SJSA1 (cell line): ENCODE measurements at places on chromosomes 6 and 20.

DNA sequence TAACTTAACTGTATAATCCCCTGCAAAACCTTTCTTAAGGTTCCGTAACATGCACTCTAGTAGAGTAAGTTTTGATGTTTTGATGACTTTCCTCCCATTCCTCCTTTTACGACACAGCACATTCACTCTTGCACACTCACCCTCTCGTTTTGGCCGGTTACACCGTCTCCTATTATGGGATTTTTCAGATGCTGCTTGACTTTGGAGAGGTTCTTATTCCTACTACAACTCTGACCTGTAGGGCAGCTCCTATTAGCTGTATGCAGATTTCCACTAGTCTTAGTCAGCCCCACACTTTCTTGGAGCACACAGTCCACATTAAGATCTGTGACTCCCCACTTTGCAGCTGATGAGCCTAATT lies 223.7 kb upstream of the SYNCRIP start:
- no peak for DNase-seq

DNA sequence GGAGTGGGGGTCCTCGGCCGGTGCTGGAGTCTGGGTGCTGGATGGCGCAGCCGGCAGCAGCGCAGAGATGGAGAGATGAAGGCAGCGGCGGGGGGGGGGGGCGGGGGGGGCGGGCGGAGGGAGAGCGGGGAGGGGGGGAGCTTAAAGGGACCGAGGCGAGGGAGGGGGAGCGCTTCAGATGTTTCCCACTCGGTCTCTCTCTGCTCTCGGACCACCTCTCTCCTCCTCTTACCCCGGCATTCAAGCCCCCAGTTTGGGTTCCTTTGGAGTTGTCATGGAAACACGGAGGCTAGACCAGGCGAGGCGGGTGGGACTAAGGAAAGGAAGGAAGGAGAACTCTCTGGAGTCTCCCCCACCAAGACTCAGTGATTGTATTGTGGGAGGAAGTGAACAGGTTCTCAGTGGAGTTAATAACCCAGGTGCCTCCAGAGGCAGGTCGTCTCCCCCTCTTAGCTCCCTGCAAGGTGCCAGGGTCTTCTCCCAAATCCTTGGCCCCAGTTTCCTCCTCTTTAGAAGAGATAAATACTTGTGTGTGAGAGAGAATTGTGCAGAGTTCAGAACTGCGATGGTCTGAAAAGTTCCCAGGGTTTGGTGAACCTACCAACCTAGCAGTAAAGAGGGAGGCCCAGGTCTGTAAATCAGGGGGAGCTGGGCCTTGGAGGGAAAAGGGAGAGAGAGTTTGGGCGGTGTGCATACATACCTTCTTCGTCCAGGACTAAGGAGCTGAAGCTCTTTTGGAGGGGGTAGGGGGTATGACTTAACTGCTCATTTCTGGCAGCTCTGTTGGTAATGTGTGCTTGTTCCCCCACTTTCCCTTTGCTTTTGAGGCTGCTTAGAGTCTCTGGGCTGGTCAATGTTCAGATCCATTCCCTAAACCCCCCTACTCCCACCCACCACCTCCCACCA lies at the start of gene PRRT1:
Gene PRRT1, minus strand, starts transcription at position 77 of the 906 bp plus-strand sequence. CDS start 112 bp downstream, outside the sequence.
- no peak for DNase-seq

- no peak for DNase-seq
Observed at GRCh38 chr20:56382696-56383095, 9.3 kb downstream of the AURKA start.

DNA sequence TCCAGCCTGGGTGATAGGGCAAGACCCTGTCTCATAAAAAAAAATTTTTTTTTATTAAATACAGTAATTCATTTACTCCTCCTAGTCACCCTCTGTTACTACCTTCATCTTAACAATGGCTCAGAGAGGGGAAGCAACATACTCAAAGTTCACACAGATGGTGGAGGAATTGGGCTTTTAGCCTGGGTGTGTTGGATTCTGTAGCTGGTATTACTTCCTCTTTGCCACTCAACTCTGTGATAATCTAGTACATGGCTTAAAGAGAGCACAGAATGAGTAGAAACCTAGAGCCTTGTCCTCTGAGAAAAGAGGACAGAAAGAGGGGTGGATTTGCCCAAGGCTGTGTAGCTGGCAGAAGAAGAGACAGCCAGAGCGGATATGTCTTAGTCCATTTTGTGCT lies 96.6 kb downstream of the DLGAP4 start:
- no peak for DNase-seq

DNA sequence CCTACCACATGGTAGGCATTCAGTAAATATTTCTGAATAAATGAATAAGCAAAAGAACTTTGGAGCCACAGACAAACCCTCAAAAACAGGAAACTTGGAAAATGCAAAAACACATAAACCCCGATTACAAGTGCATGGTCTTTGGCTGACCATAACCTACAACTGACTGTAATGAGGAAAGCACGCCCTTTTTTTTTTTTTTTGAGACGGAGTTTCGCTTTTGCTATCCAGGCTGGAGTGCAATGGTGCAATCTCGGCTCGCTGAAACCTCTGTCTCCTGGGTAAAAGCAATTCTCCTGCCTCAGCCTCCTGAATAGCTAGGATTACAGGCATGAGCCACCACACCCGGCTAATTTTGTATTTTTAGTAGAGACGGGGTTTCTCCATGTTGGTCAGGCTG lies 11.9 kb upstream of the LATS1 start:
- DNase-seq, result no peak
